ENCODE measurements at places on chromosomes 3 and 15. TPM values are rescaled to one million over a fixed set of nuclear protein-coding genes. Genes with fewer than 3 reads are reported as not detected.

The RHCG gene
- 0.73 TPM for total RNA-seq

- DNase-seq, result no peak
Observed at GRCh38 chr3:13708301-13708700, 159.4 kb downstream of the FBLN2 start.

GRCh38 chr15:83846847-83847246 is 192.9 kb downstream of the ADAMTSL3 start:
- DNase-seq, result no peak

The CCRL2 gene
- total RNA-seq, result 2.8 TPM

DNA sequence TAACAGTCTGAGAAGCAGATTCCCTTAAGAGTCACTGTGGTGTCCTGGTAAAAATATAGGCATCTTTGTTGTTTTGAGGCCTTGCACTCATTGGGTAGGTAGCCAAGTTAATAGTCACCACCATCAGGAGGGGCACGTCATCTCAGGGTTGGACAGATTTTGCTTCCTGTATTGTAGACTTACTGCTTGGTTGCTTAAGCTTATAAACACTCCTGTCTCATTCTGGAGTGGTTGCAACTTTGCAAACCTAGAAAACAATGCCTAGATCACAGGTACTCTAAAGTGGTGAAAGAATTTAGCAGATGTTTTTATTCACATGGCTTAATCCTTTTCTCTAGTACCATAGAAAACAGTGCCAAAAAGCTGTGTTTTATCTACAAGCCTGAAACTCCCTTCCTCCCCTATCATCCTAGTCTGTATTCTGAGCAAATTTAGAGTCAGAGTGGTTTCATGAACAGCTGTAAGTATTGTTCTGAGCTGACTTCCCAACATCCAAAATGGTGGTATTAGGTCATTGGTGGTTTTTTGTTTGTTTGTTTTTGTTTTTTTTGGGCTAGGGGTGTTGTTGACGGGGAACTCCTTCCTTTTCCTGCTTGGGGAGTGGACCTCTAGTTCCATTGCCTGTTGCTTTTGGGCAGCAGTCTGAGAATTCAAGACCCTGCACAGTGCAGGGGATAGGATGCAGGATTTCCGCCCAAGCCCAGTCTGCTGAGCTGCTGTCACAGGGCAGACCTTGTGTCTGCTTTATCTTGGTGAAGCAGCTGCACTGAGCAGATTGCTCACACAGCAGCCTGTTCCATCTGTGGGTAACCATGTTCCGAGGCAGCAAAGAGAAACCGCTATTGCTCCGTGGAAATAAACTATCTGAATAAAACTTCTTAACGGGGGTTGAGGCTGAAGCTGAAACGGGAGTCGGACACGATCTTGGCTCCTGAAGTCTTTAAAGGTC is 202.0 kb downstream of the AKAP13 start:
- DNase-seq, result peak; percentile 88
